Mesenteric fat pad (tissue), 1 donor: ENCODE measurements at places on chromosomes 7 and 10.

- no peak for DNase-seq
Measured at GRCh38 chr10:55897490-55897921, 463.6 kb downstream of the ZWINT start.

DNA sequence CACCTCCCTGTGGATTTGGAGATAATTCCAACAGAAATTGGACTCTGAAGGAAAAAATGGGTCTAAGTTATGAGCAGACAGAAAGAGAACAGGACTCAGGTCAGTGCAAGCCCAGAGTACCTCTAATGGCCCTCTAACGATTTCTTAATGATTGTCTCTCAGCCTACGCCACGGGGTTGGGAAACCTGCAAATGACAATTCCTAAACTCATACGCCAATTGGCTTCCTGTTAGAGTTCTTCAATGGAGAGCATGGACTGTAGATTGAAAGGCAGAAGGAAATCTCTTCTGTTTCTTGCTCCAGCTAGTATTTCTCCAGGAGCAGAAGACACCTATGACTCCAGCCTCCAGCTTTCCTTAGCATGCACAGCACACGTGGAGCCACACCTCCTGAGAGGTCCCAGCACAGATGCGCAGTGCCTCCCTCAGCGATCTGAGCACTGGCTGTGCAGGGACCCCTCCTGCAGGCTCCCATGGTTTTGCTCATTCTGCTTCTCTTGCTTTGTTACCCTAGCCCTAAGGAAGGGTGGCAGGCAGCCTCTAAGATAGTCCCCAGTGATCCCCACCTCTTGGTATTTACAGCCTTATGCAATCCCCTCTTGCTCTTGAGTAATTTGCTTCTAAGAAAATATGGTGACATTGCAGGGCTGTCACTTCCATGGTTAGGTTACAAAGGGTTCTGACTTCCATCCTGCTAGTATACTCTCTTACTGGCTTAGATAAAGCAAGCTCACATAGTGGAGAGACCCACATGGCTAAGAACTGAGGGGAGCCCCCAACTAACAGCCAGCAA is 30.1 kb downstream of the DENND11 start:
- no peak for DNase-seq

DNA sequence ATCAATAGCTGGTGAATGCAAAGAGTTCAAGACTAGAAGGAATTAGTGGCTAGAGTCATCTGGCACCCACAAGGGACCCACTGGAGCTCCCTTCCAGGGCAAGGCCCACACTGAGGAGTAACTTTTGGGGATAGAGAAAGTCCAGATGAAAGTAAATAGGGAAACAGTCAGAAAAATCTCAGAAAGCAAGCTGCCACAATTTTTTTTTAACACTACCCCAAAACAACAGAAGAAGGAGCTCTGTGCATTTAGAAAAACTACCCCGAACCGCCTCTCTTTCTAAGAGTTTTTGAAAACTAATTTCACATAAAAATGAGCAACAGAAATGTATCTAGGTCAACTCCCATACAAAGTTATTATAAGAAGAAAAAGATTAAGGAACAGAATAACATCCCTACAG is 42.2 kb downstream of the AOAH start:
- DNase-seq = no peak

GRCh38 chr10:22831586-22831985 is 96.3 kb upstream of the ARMC3 start:
- no peak for DNase-seq

DNA sequence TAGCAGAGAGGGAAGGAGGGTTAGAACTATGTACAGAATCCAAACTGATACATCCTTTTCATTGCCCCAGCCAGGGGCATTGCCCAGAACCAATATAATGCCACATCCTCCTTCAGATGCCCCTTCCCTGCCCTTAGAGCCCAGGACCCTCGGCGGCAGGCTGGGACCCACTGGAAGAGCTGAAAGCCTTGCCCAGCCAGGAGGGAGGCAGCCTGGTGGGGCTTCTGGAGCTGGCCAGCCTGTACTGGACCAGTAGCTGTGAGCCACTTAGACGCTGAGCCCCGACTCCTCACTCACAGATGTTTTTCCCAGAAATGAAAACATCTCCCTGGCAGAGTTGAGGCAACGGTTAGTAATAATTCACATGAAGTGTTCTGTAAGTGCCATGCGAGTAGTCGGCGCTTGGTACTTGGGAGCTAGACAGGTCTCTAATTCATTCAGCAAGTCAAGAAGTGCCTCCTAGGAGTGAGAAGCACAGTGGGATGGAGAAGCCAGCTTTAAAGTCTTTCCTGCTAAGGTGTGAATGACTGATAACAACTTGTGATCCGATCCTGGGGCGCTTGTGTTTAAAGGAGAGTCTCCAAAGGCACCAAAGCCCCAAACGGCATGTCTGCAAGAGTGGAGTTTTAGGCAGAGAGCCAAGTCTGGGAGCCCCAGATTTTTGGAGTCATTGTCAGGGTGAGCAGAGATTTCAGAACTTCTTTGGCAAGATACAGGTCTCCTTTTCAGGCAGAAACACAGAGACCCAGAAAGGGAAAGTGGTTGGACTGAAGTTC is 9.8 kb downstream of the VSIR start:
- DNase-seq = no peak

- no peak for DNase-seq
Measured at GRCh38 chr10:89156161-89156835, 50.8 kb downstream of the CH25H start.

- DNase-seq = no peak
Measured at GRCh38 chr10:79331709-79332108, 15.6 kb upstream of the PPIF start.

DNA sequence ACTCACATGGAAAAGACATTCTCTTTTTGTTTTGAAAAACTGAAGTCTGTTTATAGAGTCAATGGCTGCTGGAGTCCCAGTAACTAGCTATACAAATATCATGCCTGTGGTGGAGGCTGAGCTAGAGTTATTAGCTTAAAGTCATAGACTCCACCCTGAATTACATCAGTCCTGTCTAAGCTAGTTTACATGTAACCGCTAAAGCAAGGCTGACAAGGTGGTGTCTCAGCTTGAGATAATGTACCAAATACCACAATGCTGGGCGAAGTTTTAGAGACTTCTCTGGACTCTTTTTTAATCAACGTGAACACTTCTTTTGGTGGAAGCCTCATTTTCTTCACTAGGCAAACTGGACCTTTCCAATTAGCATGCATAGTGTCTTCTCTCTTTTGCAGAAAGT is 219.4 kb downstream of the ANK3 start:
- DNase-seq = no peak

DNA sequence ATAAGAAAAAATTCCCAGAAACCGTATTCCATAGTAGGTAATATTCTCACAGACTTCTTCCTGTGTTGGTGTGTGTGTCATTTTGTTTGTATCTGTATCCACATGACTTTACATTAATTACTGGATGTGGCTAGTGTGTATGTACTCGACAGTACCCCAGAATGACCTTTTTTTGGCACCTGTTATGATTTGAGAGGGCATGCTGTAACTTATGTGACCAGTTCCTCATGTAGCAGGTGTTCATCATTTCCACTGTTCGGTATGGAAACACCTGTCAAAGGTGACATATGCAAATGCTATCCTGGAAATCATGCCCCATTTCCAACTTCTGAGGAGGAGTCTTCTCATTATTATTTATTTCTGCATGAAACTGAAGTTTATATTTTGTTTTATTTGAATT is 89.3 kb downstream of the ZMYND11 start:
- DNase-seq = no peak

- no peak for DNase-seq
Measured at GRCh38 chr7:25863005-25863728, 288.8 kb upstream of the NFE2L3 start.

- no peak for DNase-seq
Measured at GRCh38 chr10:79223091-79224048, 123.9 kb upstream of the PPIF start.

DNA sequence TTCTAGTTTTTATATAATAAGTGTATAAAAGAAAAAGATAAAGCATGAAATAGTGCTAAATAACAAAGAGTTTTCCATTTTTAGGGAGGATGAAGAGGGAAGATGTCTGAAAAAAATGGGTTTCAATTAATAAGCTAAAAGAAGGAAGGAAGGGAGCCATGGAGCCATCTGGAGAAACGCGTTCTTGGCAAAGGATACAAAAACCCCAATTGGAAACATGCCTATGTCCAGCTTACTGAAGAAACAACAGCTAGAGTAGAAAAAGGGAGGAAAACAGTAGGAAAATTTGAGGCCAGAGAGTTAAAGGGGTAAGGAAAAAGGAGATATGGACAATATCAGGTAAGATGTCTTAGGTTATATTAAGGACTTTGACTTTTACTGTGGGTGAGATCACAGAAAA is 416.2 kb upstream of the GHITM start:
- DNase-seq = no peak

- DNase-seq = no peak
Measured at GRCh38 chr7:97298561-97298960, 181.1 kb downstream of the SDHAF3 start.

- DNase-seq = no peak
Measured at GRCh38 chr7:18505870-18506460, 10.4 kb downstream of the HDAC9 start.

- DNase-seq = no peak
Measured at GRCh38 chr7:153327683-153328082, 568.1 kb downstream of the ACTR3B start.

DNA sequence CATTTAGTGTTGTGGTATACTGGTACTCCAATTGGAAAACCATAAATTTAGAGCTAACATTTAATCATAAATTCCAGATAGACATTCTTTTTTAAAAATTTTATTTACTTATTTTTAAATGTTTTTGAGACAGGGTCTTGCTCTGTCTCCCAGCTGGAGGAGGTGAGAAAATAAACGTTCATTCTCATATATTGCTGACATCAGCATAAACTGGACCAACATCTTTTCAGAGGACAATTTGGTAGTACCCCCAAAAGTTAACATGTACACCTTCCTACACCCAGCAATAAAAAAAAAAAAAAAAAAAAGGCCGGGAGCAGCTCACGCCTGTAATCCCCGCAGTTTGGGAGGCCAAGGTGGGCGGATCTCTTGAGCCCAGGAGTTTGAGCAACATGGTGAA is 5.2 kb downstream of the TAS2R60 start:
- DNase-seq = no peak

DNA sequence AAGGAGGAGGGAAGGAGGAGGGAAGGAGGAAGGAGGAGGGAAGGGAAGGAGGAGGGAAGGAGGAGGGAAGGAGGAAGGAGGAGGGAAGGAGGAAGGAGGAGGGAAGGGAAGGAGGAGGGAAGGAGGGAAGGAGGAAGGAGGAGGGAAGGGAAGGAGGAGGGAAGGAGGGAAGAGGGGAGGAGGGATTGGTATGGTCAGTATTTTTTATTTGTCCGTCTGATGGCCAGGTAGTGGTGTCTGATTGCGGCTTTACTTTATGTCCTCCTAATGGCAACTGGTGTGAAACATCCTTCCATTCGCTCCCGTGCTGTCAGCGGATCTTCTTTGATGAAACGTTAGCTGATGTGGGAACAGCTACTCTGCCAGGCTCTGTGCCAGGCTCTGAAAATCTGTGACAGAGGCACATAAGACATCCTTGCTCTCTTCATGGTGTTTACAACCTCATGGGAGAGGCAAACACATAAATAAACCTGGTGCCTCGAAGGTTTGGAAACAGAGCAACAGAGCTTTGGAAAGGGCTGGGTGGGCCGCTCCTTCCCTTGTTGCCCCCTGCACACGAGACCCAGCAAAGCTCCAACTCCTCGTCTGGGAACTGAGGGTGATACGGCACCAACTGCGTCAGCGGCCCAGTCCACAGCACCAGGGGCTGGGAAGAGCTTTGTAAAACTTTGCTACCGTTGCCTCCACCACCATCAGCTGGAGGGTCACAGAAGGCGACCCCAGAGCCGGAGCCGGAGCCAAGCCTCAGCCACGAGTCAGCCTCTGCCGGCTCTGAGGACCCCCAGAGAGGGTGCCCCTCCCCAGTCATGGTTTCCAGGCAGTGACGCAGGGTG is 40.3 kb downstream of the PDGFA start:
- no peak for DNase-seq

- DNase-seq = no peak
Measured at GRCh38 chr7:2566890-2567678, 8.3 kb downstream of the IQCE start.

DNA sequence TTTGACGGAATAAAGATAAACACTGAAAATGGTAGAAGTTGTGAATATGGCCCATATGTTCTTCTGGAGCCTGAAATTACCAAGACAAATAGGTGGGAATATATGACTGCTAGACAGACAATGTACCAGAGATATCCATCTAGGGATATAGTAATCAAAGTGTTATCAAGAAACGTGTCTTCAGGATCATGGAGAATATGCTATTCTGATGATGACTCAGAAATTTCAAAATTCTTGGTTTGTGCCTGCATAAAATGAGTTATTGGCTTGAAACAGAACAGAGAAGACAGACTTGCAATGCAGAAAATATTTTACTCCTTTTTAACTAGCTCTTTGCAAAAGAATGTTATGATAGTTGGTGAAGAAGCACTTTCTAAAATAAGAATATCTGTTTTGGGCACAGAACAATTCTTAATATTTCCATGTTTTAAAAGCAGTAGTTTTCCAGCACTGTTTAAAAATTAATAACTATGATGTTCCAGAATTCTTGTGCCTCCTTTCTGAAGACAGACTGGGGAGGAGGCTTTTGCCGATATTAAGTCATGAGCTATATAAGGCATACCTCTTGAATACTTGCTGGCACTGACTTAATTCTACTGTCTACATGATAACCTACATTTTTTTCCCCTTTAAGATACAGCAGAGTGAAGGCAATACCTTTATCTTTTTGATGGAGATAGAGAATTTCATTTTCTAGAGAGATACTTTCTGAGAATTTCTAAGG is 34.4 kb upstream of the CABCOCO1 start:
- DNase-seq = no peak

- DNase-seq = no peak
Measured at GRCh38 chr10:93475871-93476270, 6.3 kb downstream of the MYOF start.

- DNase-seq = no peak
Measured at GRCh38 chr10:74117738-74118137, 32.9 kb downstream of the AP3M1 start.

- no peak for DNase-seq
Measured at GRCh38 chr7:20783125-20783699, 3.5 kb downstream of the SP8 start.

DNA sequence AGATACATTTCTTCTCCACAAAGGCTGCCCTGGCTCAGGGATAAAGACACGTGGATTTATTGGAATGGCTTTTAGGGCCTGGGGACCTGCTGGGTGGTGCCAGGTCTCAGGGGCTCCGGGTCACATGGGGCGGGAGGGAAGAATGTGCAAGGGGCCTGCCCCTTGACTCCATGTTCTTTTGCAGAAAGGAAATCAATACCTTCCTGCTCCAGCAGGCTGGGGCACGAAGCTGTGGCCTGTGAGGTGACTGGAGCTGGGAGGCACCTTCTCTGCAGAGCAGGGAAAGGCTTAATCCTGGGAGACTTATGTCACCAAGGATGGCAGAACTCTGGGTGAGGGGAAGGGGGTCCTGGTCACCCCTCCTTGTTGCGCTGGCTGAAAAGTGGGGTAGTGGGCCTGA is 42.3 kb upstream of the GNA12 start:
- DNase-seq = no peak

DNA sequence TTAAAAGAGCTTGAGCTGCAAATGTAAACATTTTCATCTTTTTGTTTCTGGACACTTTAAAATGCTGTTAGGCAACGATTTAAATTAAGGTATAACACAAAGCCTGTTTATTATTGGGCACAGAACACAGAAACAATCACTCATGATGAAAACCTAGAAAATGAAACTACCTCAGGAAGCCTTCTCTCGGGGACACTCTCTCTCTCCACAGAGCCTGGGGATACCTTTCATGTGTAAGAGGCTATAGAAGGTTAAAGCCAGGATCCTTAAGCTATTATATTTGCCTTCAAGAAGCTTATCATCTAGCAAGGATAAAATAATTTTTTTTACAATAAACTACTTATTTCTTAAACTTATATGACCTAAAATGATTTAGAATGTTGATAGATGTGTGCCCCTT is 194.1 kb downstream of the SKAP2 start:
- DNase-seq = no peak

- no peak for DNase-seq
Measured at GRCh38 chr10:46999217-46999616, 88.0 kb downstream of the PTPN20 start.
